A172 (cell line): ENCODE measurements at places on chromosomes 3 and 15. TPM values are rescaled to one million over a fixed set of nuclear protein-coding genes. Genes with fewer than 3 reads are reported as not detected.
A peak's percentile ranks its signal among the peaks of the same experiment; 100 is the strongest.

DNA sequence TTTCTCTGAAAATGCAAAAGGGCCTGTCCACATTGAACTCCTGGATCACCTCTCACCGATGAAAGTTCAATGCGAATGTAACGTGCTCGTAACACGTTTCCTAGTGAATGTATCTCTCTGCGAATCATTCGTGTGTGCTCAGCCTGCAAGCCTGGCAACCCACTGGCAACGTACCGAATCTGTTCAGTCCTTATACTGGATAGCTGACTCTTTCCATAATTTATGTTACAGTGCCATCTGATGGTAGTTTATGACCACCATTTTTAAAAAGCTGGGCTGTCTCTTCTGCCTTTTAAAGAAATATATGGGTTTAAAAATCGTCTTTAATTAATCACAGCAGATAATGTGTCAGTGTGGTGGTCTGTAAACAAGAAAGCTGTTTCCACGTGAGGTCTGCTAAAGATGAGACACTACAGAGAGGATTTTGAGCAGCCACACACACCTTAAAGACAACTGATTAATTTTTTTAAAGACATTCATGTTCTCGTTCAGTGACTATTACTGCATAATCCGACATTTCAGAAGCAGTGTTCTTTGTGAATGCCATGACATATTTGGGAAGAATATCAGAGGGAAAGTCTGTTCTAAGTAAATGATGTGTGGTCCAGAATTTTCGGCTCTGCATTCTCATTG lies 69.4 kb upstream of the FOXP1 start:
- DNase-seq, result peak; percentile 52

GRCh38 chr3:157999246-157999645 lies 107.0 kb downstream of the SHOX2 start:
- DNase-seq, result no peak

DNA sequence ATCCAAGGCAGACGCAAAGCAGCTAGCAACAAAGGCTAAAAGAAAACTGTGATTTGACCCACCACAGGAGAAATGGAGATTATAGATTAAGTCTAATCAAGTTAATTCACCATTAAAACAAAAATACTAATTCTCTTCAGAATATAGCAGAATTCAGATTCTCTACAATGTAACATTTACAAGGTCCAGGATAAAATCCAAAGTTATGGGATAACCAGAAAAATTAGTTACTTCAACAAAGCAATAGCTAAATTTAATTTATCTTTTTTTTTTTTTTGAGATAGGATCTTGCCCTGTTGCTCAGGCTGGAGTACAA lies 284.6 kb upstream of the MANF start:
- DNase-seq, result no peak

DNA sequence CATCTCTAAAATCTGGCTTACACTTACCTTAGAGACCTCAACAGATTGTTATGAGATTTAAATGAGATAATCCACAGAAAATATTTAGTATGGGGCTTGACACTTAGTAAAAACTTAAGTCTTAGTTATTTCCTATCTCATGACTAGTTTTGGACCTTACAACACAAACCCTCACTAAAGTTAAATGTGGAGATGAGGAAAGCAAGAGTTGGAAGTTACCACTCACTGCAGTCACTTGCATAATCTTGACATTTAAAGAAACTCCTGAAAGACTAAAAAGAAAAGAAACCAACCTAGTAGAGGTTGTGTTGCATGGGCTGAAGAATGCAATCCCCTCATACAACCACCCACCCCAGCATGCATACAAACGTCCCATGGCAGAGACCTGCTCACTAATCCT lies 40.1 kb downstream of the ITGB5 start:
- DNase-seq, result no peak

GRCh38 chr3:134114726-134115125 lies 85.0 kb upstream of the SLCO2A1 start:
- DNase-seq, result no peak

Gene NAALADL2
- total RNA-seq, result 1.3 and 1.5 TPM in 2 replicates
